Activated naive CD4-positive, alpha-beta T cell (primary cell): ENCODE measurements at places on chromosomes 3 and 15.

GRCh38 chr15:29324746-29325145, 55.1 kb upstream of the NSMCE3 start:
- no peak for DNase-seq

- DNase-seq = no peak
Observed at GRCh38 chr3:45509038-45509767, 85.3 kb upstream of the LIMD1 start.

DNA sequence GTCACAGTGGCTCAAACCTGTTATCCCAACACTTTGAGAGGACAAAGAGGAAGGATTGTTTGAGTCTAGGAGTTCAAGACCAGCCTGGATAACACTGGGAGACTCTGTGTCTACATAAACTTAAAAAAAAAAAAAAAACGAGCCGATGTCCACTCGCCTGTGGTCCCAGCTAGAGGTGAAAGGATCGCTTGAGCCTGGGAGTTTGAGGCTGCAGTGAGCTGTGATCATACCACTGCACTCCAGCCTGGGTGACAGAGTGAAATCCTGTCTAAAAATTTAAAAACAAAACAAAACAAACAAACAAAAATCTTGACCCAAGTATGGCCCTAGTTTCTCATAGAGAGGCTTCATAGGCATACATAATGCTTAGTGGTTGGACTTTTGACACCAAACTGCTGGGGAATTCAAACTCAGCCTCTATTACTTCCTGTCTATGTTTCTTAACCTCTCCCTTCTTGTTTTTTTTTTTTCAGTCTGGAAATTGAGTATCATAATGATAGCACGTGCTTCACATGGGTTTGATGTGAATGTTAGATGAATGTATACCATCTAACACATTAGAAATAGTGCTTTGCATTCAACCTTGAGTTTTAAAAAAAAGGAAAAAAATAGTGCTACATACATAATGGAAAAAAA, 46.4 kb upstream of the CAPN7 start:
- DNase-seq = no peak

DNA sequence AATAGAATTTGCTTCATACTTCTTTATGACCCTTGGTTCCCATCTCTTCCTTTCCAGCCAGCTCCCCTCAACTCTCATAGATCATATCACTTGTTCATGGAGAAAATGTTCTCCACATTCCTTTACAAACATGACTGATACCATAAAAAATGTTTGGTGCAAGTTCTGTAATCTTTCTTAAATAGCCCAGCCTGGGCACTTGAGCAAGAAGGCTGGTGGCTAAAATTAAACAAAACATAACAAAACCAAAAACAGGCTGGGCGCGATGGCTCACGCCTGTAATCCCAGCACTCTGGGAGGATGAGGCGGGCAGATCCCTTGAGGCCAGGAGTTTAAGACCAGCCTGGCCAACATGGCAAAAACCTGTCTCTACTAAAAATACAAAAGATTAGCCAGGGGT, 8.9 kb upstream of the POLR2M start:
- DNase-seq = no peak

- DNase-seq = no peak
Observed at GRCh38 chr3:108283006-108283405, 13.3 kb upstream of the HHLA2 start.

GRCh38 chr15:70355275-70355795, 257.6 kb upstream of the TLE3 start:
- no peak for DNase-seq

DNA sequence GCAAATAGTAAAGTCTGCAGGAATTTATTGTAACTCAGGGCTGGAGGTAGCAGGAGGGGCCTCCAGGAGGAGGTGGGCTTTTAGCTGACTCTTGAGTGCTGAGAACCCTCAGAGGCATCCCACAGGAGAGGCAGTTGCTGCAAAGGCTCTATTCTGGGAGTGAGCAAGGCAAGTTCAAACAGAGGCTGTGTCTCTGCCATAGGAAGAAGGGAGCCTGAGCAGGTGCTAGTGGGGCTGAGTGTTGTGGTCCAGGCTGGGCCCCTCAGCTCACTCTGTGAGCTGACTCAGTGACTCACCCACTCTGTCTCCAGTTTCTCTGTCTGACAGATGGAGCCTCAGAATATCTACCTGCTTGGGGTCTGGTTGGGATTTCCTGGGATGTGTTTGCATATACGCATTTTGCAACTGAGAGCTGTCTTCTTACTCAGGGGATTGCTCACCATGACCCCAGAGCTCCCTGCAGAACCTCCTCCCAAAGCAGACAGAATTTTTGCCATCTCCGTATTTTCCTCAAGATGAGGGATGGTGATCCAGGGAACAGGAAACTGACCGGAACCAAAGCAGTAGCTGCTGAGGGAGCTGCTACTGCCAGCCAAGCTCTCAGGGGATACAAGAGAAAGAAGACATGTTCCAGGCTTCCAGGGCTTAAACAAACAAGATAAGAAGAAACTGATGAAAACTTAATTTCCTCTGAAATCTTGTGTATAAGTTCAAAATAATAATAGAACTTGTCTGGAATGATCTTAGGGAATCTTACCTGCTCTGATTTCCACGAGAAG, 13.6 kb upstream of the NOX5 start:
- no peak for DNase-seq
